Ovary (tissue), 10 donors: ENCODE measurements at places on chromosomes 6 and 20.

DNA sequence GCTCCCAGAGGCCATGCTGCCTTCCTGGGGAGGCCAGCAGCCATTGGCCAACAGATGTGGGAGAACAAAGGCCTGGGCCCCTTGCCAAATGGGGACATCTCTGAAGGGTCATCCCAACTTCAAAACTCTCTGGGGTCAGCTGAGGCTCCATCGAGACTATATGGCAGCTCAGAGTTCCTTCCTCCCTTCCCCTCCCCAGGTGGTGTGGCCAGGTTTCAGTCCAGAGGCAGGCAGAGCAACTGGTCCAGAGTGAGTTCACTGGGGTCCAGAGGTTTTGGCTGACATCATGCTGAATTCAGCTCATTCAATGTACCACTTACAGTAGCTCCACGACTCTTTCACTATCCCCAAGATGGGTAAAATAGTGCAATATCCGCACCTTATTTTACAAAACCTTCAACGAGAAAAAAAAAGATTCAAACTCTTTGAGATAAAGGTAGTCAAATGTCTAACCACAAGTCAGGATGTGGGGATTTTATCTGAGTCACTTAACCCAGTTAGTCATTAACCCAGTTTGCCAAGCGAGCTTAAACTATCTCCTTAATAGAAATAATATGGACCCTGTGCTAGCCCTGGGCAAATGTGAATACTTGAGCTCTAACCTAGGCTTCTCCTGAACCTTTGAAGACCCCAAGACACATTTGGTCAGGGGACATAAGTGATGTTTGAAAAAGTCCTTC, 108.4 kb upstream of the PLEKHG1 start:
- H3K36me3 ChIP-seq, result no peaks in the 10 kb centered on the region
- H3K4me3 ChIP-seq, result no peak overlapping the region
- no peaks in the 10 kb centered on the region for H3K4me1 ChIP-seq
- H3K27me3 ChIP-seq, result no peaks in the 10 kb centered on the region
- no peak overlapping the region for H3K27ac ChIP-seq

- no peak overlapping the region for H3K27ac ChIP-seq
- no peaks in the 10 kb centered on the region for H3K27me3 ChIP-seq
- H3K4me1 ChIP-seq, result no peaks in the 10 kb centered on the region
- no peaks in the 10 kb centered on the region for H3K36me3 ChIP-seq
These were observed 136.8 kb downstream of the OLIG3 start for GRCh38 chr6:137357263-137357947.

DNA sequence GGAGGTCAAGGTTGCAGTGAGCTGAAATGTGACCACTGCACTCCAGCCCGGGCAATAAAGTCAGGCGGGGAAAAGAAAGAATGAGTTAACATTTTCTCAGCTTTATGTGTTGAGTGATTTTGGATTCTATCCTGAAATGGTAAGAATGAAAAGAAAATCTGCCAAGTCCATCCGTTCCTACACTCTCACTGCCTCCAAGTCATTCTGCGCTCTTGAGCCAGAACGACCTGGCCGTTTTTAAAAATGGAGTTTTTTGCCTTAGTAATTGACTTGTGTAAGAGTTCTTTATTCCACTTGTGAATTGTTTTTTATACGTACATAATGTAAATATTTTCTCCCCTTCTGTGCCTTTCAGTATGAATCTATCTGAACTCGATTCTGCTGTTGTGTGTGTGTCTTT, 28.7 kb downstream of the DNAJC5 start:
- no peak overlapping the region for H3K4me3 ChIP-seq
- peaks cover 2% of the 10 kb centered on the region for H3K4me1 ChIP-seq
- no peaks in the 10 kb centered on the region for H3K36me3 ChIP-seq
- H3K27ac ChIP-seq, result no peak overlapping the region
- H3K27me3 ChIP-seq, result no peaks in the 10 kb centered on the region
- DNase-seq, result no peak

DNA sequence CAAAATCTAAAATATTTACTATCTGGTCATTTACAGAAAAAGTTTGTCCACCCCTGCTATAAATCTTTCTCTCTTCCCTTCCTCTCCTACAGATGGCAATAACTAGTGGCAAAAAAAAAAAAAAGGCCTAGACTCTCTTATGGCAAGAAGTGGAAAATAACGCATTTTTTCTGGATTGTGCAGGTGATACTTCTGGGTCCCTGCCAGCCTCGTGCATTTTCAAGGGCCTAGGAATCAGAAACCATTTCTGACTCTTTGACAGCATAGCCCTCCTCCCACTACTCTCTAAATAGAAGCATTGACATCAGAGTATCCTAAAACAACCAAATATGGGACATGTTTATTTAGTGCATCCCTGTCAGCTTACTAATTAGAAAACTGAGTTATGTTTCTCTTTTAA, 251.0 kb downstream of the KHDC1L start:
- DNase-seq, result no peak
- no peak overlapping the region for H3K27ac ChIP-seq
- H3K4me1 ChIP-seq, result no peaks in the 10 kb centered on the region
- H3K4me3 ChIP-seq, result no peak overlapping the region

DNA sequence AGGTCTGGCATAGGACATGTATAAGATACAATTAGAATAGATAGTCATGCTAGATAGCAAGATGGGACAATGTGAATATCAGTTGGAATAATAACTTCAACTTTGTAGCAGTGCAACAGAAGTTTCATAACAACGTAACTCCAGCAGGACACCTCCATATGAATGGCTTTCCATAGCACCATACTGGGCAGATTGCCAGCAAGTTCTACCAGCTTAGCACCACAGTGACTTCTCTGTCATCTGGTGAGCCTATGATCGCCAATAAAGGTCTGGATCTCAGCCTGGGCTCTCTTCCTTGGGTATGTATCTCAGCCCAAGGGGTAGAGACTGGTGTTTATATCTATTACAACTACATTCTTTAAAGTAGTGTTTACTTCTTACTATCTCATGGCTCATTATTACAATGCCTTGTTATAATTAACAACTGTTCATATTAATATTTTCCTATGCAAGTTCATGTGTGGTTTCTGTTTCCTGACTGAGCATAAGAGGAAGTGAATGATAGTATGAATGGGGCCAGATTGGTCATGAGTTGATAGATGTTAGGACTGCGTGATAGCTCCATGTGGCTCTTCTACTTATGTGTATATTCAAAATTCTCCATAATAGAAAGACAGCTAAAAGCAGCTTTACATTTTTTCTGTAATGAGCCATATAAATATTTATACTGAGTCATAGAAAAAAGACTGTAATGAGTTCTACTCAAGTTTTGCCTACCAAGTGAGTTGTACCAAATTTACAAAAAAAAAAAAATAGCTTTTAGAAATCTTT, 22.9 kb downstream of the HTR1B start:
- no peak for DNase-seq
- no peak overlapping the region for H3K27ac ChIP-seq
- H3K27me3 ChIP-seq, result no peaks in the 10 kb centered on the region
- no peaks in the 10 kb centered on the region for H3K4me1 ChIP-seq
- no peaks in the 10 kb centered on the region for H3K36me3 ChIP-seq
- H3K4me3 ChIP-seq, result no peak overlapping the region

DNA sequence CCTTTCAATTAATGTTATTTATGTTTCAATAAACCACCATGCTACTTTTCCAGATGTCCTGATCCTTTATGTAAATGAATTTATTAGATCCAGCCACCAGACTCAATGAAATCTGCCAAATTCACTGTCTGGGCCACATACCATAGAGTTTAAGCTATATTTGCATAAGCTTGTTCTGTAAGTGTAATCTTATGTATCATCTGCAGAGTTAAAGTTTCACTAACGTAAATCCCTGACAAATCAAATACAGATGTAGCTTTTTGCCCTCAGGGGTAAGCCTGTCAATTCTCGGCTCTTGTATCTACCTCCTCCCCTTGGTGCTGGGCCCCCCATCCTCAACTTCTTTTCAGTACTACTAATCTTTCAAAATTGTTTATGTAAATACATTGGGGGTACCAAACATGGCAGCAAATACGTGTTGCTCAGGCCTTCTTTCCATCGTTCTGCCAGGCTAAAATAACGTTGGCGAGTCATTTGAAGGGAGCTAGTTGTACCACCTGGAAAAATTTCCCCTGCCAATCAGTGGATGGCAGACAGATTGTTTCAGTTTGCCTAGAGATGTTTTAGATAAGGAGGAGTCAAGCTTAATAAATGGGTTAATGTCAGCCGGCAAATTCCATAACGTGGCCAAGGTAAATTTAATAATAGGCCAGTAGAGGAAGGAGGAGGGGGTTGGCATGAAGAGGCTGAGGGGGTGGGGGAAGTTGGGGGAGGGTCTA, 79.6 kb downstream of the RPS12 start:
- H3K27ac ChIP-seq, result no peak overlapping the region
- DNase-seq, result no peak
- H3K36me3 ChIP-seq, result no peaks in the 10 kb centered on the region
- H3K4me3 ChIP-seq, result no peak overlapping the region

DNA sequence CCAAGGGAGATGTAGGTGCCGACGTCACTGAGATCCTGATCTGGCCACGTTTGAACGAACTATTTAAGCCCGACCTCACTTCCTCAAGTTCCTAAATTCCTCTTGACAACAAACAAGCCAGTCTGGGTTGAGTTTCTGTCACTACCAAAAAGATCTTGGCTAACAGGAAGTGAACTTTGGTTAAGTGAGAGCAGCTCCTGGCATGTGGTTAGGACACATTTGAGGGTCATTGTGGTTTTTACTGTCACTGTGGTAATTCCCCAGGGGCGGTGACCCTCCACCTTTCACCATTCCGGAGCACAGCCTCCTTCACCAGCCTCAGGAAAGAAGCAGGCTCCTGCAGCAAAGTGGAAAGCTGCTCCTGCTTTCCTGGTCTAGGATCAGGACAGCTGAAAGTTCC, 43.1 kb upstream of the ZNF831 start:
- no peaks in the 10 kb centered on the region for H3K27me3 ChIP-seq
- DNase-seq, result no peak
- no peak overlapping the region for H3K27ac ChIP-seq
- H3K36me3 ChIP-seq, result no peaks in the 10 kb centered on the region
- H3K4me3 ChIP-seq, result no peak overlapping the region
- H3K4me1 ChIP-seq, result no peaks in the 10 kb centered on the region
